Sigmoid colon (tissue), 7 donors: ENCODE measurements at places on chromosomes 5 and 9. TPM values are rescaled to one million over a fixed set of nuclear protein-coding genes. Genes with fewer than 3 reads are reported as not detected.

The DMRT2 gene
- total RNA-seq = 0.36 TPM

The ACOT12 gene
- total RNA-seq = not detected

The LAMC3 gene
- total RNA-seq = 0.14 TPM

The PCDHB4 gene
- total RNA-seq = 3.9 TPM

The TAF11L6 gene
- not detected for total RNA-seq

The FGF1 gene
- 3.9 TPM for total RNA-seq

The UBE2B gene
- 98.1 TPM for total RNA-seq

The PLEKHG4B gene
- 0.49 TPM for total RNA-seq

The PIP5KL1 gene
- total RNA-seq = 0.16 TPM

The SPINK4 gene
- total RNA-seq = not detected

The PLPP1 gene
- 315 TPM for total RNA-seq

The SOWAHA gene
- 0.16 TPM for total RNA-seq

The PCDHGA8 gene
- 5.4 TPM for total RNA-seq

The IFNA2 gene
- not detected for total RNA-seq

The ANGPTL2 gene
- total RNA-seq = 112 TPM

The IL9 gene
- not detected for total RNA-seq

The DUSP1 gene
- 1,033 TPM for total RNA-seq

The NR2F1 gene
- 17.5 TPM for total RNA-seq

The GFI1B gene
- not detected for total RNA-seq

The ITGA2 gene
- total RNA-seq = 0.99 TPM
